ENCODE measurements at places on chromosomes 7 and 10.
A peak's percentile ranks its signal among the peaks of the same experiment; 100 is the strongest.

- DNase-seq, result peak; percentile 37
Measured at GRCh38 chr10:127715782-127716378, 21.1 kb upstream of the FOXI2 start.

DNA sequence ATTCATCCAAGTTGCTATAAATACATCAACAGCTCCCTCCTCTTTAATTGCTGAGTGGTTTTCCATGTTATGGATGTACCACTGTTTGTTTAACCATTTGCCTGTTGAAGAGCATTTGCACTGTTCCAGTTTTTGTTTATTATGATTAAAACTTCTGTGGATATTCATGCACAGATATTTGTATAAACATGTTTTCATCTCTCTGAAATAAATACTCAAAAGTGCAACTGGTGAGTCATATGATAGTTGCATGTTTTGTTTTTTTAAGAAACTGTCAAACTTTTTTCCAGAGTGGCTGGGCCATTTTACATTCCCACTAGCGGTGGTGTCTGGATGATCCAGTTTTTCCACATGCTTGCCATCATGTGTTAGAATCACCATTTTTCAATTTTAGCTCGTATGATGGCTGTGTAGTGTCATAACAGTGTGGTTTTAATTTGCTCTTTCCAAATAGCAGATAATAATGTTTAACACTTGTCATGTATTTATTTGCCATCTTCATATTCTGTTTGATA, 33.6 kb downstream of the MEOX2 start:
- no peak for DNase-seq

GRCh38 chr7:150411606-150412005, 32.5 kb downstream of the ZNF775 start:
- no peak for DNase-seq

DNA sequence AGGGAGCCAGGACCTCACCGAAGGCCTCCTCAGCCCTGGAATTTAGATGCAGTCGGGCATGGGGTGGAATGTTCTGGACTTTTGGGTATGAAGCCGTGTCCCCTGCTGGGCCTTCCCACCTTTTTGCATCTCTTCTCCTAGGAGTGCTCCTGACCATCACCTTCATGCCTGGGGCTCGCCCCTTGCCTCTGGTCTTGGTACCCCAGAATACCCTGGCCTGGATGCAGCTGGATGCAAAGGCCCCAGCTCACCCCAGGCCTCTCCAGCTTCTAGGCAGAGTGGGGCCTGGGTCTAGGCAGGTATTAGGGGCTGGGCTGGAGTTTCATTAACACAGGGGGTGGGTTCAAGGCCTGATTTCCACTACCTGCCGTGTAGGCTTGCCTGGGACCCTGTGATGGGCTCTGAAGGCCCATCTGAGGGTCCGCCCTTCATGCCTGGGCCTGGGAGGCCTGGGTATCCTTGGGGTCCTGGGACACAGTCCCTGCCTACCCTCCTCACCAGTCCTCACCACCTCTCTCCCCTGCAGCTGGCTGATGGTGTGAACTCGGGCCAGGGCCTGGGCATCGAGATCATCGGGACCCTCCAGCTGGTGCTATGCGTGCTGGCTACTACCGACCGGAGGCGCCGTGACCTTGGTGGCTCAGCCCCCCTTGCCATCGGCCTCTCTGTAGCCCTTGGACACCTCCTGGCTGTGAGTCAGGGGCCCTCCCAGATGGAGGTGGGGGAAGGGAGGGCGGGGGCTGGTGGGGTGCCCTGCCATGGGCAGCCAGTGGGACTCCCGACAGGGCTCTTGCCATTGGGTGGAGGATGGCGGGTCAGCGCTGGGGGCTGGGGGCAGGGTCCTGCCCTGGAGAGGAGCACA, 10.1 kb downstream of the AQP1 start:
- DNase-seq, result no peak

DNA sequence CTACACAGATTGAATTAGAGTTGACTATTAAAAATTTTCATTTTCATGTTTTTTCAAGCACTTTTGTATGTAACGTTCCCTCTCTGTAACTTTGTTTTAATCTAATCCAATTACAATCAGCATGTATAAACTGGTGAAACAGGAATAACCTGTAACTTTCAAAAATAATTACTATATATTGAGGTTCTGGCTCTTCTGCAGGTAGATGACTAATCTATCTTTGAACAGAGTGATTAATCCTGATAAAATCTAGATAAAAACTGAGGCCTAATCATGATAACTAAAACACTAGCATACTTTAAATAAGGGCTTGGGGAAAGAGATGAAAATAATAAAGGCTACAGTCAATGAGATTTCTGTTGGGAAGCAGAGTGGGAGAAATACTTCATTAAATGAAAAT, 101.6 kb upstream of the KCND2 start:
- no peak for DNase-seq

DNA sequence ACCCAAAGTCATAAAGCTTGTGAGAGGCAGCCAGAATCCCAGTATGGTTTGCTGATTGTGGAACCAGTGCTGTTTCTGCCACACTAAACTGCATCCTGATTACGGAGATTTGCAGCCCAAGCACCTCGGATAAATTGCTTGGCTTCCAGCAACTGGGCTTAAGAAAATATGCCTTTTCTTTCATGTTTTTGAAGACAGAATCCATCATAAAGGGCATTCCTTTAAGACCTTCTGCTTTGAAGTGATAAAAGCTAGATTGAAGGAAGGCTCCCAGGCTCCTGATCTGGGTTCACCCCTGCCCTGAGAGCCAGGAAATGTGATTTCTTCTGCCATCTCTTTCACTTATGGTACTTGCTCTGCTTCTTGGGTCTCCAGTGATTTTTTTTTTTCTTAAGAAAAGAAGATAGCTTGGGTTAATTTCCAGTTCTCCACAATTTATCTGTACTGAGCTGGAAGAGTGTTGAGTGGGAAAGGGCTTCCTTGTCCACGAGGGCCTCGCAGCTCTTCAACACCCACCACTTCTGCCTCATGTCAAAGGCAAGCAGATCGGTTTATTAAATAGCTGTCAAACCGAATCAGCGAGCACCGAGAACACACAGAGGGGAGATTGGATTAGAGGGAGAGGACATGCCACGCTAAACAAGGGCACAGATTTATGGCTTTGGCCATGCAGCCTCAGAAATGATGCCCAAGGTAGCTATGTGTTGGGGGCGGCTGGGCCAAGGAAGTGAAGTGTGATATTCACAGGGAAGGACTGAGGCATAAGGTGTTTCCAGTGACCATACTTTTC, 94.9 kb upstream of the TBX20 start:
- DNase-seq, result no peak

DNA sequence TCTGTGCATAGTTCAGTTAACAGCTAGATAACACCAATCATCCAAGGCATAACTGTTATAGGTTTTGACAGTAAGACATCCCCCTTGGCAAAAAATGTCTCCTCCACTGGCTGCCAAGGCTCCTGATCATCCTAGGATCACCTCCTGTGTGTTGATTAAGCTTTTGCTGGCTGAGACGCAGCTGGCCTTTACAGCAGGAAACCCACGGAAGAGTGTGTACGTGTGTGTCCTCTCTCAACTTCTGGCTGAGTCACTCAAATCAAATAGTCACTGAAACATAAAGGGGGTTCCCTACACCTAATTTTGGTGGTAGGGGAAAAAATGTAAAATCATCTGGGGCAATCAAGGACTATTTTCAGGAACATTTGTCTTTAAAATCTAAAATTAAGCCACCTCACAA, 208.8 kb downstream of the CTNNA3 start:
- DNase-seq, result no peak

- DNase-seq, result no peak
Measured at GRCh38 chr7:23115991-23116390, 10.4 kb downstream of the KLHL7 start.

DNA sequence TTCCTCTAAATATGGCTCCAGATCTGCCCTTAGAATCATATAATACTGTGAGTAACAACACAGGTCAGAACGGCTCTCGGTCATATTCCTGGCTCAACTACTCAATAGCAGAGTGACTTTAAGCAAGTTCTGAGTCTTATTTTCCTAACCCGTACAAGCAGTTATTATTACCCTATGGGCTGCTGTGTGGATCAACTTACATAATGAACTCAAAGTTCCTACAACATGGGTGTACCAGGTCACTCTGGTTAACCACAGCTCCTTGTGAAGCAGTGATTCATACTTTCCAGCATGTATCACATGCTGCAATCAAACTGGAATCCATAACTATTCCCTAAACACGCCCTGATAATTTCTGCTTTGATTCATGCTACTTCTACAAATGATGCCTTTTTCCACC, 107.3 kb downstream of the LRRN3 start:
- DNase-seq, result peak; percentile 96

GRCh38 chr10:118521415-118522117, 73.9 kb downstream of the PRLHR start:
- no peak for DNase-seq

- DNase-seq, result no peak
Measured at GRCh38 chr7:48031111-48031510, 2.2 kb upstream of the SUN3 start.

GRCh38 chr10:121709675-121710073, 111.4 kb upstream of the FGFR2 start:
- DNase-seq, result no peak

DNA sequence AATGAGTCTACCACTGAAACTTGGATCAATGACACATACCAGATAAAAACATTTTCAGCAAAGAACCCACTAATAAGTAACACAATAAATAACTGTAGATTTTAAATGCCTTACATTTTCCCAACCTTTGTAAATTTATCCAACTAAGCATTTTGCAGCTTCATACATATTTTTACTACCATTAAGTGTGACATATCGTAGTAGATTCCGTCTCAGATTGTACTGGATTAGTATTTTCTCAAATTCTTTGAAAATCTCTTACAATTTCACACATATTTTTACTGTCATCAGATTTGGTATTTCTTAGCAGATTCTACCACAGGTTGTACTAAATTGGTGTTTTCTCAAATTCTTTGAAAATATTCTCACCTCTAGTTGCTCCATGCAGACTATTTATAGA, 26.0 kb downstream of the CCDC71L start:
- DNase-seq, result no peak

DNA sequence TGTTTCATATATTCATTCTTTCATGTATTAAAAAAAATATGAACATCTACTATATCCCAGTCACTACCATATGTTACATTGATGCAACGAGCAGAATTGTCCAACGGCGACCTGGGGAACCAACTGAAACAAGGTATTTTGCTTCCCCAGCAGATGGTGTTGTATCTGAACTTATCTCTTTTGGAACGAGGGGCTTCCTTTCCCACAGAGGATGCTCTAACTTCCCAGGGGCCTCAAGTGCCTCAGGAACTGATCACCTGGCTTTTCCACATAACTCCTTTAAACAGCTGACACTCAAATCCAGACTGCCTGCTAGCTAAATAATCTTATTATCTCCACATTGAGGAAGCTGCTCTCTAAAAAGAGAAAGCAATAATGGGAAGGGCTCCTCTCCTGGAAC, 259.3 kb downstream of the HTR7 start:
- DNase-seq, result no peak

DNA sequence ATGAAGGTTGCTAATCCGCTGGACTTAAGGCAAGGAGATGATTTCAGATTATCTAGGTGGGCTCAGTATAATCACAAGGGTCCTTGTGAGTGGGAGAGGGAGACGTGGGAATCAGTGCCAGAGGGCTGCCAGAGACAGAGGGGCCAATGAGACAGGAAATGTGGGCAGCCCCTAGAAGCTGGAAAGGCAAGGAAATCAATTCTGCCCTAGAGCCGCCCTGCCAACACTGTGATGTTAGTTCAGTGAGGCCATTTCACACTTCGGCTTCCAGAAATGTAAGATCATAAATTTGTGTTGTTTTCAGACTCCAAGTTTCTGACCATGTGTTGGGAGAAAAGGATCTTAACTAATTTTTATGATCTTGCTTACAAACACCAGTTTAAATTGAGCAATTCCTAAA, 3.6 kb upstream of the GPNMB start:
- DNase-seq, result no peak

- DNase-seq, result no peak
Measured at GRCh38 chr10:58546722-58547445, 34.2 kb downstream of the BICC1 start.

DNA sequence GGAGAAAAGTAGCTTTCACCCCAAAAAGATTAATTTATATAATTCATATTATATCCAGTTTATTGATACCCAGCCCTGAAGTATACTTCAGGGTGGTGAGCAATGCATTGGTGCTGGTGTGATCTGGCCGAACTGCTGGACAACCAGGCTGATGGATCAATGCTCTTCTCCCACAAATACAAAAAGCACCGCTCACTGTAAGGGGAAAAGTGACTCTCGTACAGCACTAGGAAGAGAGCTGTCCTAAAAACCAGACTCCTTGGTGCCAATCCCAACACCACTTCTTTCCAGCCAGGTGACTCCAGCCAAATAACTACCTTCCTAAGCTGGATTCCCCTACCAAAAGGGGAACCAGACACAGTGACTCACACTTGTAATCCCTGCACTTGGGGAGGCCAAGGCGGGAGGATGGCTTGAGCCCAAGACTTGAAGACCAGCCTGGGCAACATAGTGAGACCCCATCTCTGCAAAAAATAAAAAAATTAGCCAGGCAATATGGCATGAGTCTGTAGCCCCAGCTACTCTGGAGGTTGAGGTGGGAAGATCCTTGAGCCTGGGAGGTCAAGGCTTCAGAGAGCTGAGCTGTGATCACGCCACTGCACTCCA, 13.1 kb upstream of the TNPO3 start:
- DNase-seq, result no peak

- no peak for DNase-seq
Measured at GRCh38 chr10:11307004-11307403, 289.3 kb downstream of the CELF2 start.

- no peak for DNase-seq
Measured at GRCh38 chr7:90994601-90995000, 269.6 kb upstream of the FZD1 start.

GRCh38 chr7:23956772-23957576, 247.0 kb downstream of the STK31 start:
- DNase-seq, result no peak

DNA sequence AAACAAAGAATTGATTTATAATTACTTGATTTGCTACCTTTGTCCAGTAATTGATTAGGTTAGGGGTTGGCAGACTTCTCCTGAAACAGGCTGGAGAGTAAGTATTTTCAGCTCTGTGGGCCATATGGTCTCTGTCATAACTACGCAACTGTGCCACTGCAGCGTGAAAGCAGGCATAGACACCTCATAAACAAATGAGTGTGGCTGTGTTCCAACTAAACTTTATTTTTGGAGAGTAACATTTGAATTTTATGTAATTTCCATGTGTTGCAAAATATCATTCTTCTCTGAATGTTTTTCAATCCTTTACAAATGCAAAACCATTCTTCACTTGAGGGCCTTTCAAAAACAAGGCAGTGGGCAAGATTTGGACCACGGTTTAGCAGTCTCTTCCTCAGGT, 76.9 kb downstream of the GALNT17 start:
- DNase-seq, result no peak

DNA sequence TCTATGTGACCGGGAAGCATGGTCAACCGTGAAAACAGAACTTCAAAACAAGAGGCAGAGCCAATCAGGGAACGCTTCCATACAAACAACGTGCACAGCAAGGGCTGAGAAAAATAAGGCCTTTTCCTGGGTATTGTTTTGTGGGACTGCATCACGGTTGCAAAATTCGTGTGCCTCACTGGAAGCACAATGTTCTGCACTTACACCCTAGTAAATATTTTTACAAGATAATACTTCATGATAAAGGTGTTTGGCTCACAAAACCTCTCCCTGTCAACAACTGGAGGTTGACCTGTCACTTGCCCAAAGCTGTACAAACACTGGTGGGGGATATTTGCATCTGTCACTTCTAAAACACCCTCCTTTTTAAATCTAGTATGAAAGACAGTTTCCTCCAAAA, 37.0 kb downstream of the KLF6 start:
- DNase-seq, result no peak
